ENCODE measurements at places on chromosomes 11 and 22.

GRCh38 chr11:44306052-44306917 lies 3.7 kb downstream of the ALX4 start:
- DNase-seq, result no peak

DNA sequence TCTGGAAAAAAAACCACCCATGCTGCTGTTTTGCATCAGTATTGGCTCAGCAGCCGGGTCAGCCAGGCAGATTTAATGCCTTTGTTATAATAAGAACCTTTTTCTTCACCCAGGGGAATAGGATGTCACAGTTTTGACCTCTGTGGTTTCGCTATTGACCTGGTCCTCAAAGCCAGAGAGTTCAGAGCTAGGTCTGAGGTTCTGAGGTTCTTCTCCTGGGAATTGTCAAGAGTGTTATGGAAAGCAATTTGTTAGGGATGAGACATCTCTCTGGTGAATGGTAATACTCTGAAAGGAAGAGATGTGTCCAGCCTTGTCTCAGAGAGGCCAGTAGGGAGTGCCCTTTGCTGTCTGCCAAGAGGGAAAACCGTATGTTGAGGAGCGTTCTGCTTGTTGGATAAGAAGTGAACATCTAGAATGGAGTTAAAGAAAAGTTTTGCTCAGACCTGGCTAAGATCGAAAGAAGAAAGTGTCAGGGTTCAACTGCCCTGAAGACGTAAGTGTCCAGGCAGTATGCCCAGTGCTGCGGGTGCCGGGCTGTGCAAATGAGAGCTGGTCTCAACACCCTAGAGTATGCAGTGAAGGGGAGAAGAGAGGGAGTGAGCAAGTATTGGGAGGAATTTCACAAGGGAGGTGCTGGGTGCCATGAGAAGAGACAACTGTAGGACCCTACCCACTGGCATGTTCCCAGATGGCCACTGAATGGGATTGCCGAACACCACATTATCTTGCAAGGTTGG lies 150.9 kb upstream of the TTC12 start:
- DNase-seq, result peak; percentile 12

DNA sequence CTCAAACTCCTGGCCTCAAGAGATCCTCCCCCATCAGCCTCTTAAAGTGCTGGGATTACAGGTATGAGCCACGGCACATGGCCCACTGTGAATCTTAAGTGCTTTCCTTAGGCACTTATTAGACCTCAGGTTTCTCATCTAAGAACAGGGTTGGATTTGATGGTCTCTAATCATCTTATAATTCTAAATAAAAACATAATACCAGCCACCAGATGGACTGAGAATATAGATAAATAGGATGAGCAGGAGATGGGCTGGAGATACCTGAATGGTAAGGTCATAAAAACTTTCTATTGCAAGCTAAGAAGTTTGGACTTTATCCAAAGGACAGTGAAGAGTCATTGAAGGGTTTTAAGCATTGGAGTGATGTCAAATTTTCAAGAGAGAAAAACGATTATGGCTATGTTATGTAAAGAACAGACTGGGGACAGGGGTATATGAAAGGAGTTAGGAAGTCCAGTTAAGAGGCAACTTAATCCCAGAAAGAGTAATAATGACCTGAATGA lies 85.2 kb downstream of the RELT start:
- no peak for DNase-seq

GRCh38 chr11:15941206-15941770 lies 415.1 kb downstream of the SOX6 start:
- DNase-seq, result peak; percentile 9

DNA sequence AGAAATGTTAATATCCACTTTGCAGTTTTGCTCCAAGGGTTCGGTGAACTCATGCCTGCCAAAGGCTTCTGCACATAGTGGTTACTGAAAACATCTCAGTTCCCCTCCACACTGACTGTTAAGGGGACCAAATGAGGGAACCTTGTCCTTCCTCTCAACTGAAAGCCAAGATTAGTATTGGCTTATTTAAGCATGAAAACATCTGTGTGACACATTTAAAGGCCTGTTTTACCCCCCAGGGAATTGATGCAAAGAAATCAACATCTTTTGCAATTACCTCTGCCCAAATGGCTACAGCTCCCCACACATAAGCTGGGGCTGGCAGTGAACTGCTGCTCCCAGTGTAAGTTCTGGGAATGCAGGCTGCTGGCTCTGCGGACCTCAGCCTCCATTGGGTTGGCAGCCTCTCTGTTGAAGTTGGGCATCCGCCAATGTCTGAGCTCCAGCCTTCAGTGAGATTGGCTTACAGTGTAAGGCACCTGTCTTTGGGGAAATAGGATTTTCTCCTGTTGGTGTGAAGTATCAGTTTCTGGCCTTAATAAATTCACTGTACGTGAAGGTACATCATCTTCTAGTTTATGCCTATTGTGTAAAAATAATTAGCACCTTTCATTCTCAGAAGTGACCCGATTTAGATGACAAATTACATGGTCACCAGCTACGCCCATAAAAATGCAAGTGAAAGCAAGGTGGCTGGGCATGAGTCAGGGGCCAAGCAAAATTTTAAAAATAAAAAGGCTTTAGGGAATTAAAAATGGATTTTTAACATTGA lies 213.4 kb upstream of the SYN3 start:
- no peak for DNase-seq

- peak; percentile 33 for DNase-seq
Observed at GRCh38 chr22:28282405-28283067, 363.5 kb upstream of the PITPNB start.

GRCh38 chr11:111460340-111460739 lies 51.8 kb downstream of the BTG4 start:
- no peak for DNase-seq
